ENCODE measurements at places on chromosomes 6 and 20. TPM values are rescaled to one million over a fixed set of nuclear protein-coding genes. Genes with fewer than 3 reads are reported as not detected.
A peak's percentile ranks its signal among the peaks of the same experiment; 100 is the strongest.

- DNase-seq, result no peak
Observed at GRCh38 chr6:90938122-90938521, 351.2 kb upstream of the MAP3K7 start.

Gene MOXD1
- 9.3 TPM for total RNA-seq

DNA sequence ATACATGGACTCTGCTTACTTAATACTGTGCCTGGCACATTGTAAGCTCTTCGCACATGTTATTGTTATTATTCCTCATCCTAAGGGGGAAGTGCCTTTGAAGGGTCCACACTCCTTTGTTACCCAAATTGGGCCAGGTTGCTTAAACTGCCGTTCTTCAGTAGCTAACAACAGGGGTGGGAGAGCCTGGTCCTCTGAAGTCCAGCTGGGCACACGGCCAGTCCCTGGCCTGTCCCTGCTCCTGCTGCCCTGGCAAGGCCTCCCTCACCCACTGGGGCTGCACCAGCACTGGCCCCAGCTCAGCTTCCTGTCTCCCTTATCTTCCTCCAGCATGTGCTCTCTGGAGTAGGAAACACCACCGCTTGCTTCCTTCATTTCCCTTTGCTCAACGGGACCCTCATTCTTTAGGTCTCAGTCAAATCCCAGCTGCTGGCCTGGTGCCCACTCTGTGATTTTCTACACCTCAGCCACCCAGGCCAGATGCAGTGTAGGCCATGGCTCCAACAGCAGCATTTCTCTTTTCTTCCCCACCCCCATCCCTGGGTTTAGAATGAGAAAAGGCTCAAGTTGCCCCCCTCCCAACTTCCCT is 5.5 kb upstream of the PROCR start:
- DNase-seq, result peak; percentile 60

DNA sequence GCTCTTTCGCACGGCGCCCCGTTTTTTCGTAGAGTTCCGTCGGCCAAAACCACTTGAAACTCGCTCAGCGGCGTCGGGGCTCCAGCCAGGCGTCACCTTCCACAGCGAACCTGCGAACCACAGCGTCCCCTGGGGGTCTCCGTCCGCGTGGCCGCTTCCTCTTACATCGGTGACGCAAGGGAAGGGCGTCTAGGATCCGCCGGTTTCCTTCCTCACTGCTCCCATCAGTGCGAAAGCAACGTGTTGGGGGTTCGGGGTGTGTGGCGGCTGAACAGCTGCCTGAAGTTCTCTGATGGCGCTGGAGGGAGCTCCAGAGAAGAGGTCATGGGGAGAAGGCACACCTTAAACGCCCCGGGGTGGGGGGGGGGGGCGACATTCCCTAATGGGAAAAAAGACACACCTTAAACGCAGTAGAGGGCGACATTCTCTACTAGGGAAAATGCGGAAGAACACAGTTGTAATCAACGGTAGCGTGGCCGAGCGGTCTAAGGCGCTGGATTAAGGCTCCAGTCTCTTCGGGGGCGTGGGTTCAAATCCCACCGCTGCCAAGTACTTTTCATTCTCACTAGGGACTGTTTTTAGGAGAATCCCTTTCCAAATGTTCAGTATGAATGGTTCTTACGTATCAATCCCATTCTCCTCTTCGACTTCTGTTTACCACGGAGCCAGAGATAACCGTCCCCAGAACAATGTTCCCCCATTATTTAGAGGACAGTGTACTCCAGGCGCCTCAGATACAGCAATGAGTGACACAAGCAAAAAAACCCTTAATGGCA is 16.4 kb downstream of the ZNF311 start:
- no peak for DNase-seq

GRCh38 chr6:38483526-38483925 is 156.2 kb downstream of the BTBD9 start:
- no peak for DNase-seq

- peak; percentile 73 for DNase-seq
Observed at GRCh38 chr6:34986845-34987246, 97.8 kb downstream of the ANKS1A start.

DNA sequence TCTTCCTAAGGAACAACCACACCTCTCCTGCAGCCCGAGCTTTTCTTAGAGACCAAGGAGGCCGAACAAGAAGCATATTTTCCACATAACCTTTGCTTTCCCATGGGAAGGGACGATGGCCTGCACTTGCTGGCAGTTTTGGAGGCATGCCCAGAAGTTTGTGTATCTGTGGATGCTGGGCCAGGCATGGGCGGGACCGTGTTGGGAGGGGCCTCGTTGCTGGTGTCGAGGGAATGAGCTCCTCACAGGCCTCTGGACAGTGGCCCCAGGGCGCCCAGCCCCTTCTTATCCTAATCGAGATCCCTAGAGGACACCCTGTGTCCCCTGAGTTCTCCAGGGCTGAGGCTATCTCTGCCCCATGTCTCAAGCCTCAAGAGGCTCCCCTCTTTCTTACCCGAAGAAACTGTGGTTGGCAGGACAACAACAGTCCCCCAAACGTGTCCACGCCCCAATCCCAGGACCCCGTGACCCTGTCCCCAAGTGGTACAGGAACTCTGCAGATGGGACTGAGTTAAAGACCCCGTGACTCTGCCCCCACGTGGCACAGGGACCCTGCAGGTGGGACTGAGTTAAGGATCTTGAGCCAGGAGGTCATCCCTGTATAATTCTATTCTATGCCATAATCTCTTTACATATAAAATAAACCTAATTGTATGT is 99.5 kb upstream of the BHLHE23 start:
- no peak for DNase-seq

DNA sequence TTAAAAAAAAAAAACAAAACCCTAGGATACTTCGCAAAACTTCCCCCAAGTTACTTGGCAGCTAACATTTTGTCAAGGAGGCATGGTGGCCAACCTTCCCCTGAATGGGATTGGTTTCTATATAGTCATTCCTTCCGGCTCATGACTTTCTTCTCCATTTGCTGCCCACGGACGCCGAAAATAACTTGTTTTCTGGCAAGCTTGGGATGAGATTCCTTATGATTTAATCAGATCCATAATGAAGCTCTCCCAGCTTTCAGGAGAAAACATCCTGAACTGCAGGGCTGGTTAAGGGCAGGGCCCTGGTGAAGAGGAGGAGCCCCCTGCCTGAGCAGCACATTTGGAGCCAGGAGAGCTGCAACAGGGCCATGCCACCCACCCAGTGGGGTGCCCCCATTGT is 49.9 kb downstream of the PPP1R16B start:
- no peak for DNase-seq

Gene PPP1R16B
- total RNA-seq, result 0.96 TPM

- no peak for DNase-seq
Observed at GRCh38 chr6:111173946-111174345, 86.6 kb downstream of the SLC16A10 start.

- no peak for DNase-seq
Observed at GRCh38 chr6:159759645-159760044, 2.2 kb upstream of the ACAT2 start.

- no peak for DNase-seq
Observed at GRCh38 chr6:90103056-90103800, 193.4 kb downstream of the BACH2 start.

DNA sequence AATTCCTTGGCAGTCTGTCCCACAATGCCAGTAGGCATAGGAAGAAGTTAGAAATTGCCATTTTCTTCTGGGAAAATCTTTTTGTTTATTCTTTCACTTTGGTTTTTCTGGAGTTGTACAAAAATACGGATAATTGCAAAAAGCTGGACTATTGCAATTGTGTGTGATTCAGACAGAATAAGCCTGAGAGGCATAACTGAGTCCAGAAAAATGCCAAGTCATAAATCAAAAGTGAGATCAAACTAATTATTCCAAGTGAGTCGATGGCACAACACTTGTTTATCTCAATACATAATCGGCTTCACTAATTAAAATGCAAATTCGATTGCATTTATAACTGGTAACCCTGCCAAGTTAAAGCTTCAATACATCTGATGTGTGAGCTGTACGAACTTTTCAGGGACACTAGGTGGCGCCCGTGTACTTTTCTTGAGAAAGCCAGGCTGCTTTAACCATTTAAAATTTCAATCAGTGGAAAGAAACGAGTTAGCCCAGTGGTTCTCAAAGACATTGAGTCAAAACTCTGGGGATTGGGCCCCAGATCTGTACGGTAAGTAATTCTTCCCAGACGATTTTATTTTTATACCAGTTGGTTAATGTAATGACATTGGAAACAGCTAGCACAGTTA is 102.6 kb downstream of the LAMP5 start:
- DNase-seq, result peak; percentile 61

- no peak for DNase-seq
Observed at GRCh38 chr6:20365456-20365855, 36.2 kb upstream of the E2F3 start.

DNA sequence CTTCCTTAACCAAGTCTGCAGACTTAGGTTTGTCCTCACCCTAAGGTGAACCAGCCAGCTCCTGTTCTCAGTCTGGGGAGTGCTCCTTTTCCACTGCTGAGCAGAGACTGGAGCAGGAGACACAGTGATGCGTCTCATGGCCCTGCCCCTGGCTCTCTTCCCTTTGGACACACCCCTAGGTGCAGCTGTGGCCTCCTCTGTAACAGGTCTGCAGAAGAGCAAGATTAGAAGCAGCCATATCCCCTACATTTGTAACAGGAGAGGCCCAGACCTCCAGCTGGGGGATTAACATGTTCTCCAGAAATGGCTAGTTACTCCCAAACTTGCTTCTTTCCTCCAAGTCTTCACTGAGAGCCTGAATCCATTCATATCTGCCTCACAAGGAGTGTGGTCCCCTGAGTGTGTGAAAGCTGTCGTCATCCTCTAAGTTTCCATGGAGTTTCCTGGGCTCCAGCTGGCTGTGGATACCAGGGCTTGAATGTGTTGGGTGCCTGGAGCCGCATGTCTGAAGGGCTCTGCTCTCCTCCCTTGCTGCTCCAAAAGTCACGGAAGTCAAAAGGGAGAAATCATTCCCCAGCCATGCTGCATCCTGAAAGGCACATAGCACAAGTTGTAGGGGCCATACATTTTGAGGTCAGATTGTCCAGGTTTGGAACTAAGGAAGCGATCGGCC is 57.7 kb downstream of the PPP1R14C start:
- peak; percentile 43 for DNase-seq

Gene CD2AP
- 9.8 TPM for total RNA-seq

- peak; percentile 21 for DNase-seq
Observed at GRCh38 chr6:159877256-159877808, 13.5 kb upstream of the MAS1 start.

Gene CDS2
- total RNA-seq, result 45.5 TPM

Gene SFTA2
- not detected for total RNA-seq

GRCh38 chr20:31861135-31861384 is 9.3 kb downstream of the DUSP15 start:
- no peak for DNase-seq

DNA sequence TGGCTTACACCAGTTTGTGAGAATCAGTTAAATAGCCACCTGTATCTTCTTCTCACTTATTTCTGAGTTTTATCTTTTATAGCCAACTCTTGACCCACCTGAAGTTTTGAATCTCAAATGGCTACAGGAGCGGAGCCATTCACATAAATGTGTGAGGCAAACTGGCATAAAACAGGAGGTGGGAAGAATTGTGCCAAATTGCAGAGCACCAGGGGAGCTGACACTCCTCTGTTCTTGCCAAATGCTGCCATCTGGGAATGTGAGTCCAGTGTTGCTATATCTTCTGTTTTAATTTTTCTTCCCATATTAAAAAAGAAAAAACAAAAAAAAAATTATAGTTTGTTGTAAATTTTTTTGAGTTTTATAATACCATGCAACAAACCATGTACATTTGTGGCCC is 17.0 kb upstream of the RNF146 start:
- no peak for DNase-seq

DNA sequence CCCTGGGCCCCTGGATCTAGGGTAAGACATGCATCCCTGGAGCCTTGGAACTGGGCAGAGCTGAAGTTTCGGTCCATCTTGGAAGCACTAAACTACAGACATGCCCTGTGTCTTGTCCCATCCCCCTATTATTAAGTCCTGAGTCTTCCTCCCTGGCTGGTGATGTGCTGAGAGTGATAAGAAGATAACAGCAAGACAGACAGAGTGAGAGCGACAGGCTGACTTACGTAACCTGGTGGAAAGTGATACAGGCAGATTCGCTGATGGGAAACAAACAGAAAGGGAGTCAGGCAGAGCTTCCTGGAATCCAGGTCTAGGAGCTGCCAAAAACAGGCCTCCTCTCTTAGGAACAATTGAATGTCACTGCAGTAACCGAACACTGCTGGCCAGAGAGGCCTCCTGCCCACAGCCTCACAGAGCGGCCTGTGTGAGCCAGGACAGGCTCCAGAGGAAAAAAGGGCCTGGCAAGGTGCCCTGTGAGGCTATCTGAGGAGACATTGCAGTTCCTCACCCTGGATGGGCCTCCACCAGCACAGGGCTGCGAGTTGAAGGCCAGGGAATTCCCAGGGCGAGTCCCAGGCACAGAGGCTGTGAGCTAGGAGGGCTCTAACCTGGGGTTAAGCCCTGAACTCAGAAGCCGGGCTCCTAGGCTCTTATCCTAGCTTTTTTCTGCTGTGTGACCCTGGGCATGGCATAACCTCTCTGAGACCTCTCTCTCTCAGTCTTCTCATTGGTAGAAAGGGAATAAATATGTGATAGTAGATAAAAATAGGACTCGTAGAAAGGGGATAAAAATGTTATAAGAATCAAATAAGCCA is 34.2 kb upstream of the B4GALT5 start:
- DNase-seq, result peak; percentile 91

Gene BCAS1
- total RNA-seq, result not detected

DNA sequence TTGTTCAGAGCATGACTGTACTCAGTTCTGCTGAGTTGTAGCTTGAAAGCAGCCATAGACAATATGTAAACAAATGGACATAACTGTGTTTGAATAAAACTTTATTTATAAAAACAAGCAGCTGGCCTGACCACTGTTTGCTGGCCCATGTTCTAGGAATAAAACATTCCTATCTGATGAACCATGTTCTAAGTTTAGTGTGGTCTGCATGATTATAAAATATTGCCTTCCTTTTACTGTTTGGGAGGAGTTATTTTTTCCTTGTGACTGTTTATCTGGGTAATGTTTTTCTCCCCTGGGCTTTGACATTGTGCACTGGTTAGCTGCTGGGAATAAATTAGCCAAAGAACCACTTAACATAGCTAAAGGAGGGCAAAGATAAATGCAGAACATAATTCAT is 55.1 kb downstream of the CDS2 start:
- DNase-seq, result no peak

DNA sequence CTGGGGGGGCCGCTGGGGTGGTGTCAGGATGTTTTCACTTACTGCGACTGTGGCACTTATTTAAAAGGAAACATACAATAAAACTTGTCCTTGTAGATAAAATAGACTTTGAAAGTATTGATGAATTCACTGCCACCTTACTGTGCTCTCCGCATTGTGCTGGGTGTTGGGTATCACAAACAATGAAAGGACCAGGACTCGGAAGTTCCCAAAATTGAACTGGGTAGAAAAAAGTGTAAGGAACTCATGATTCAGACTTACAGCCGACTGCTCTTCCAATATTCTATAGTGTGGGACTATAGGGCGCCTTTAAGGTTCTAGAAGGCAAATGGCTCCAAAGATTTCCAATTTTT is 32.1 kb upstream of the ID4 start:
- no peak for DNase-seq

GRCh38 chr6:5996714-5997419 is 9.9 kb downstream of the NRN1 start:
- DNase-seq, result no peak

DNA sequence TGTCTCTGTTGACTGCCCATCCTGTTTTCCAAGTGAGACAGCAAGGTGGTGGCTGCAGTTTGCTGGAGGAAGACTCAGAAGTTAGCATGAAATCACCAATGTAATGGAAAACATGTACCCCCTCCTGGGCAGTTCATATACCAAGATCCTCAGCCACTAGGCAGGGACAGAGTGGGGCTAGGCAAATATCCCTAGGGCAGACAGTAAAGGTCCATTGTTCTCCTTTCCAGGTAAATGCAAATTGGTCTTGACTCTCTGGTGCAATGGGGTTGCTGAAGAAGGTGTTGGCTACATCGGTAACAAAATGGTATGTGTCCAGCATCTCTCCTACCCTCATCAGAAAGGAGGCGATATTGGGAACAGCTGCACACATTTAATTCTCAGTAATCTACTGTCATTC is 233.6 kb upstream of the SOX4 start:
- no peak for DNase-seq
